AML-193 (cell line): ENCODE measurements at places on chromosomes 5 and 9.
A peak's percentile ranks its signal among the peaks of the same experiment; 100 is the strongest.

DNA sequence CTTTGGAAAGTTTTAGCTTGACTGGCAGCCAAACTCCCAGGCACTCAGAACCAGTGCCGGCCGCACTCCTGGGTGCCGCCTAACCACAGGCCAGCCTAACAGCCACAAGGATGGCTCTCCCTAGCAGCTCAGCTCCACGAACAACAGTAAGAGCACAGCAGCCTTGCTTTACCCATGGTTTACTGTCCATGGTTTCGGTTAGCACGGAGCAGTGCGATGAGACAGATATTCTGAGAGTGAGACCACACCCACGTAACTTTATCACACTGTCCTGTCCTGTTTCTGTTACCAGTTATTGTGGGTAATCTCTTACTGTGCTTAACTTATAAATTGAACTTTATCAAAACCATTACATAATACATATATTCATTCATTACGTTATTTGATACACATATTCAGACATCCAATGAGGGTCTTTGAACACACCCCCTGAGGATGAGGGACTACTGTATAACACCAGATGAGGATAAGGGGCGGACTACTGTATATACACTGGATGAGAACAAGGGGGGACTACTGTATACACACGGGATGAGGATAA, 12.4 kb downstream of the CLPTM1L start:
- DNase-seq, result no peak

GRCh38 chr5:134008266-134008749, 3.5 kb upstream of the VDAC1 start:
- DNase-seq, result no peak

DNA sequence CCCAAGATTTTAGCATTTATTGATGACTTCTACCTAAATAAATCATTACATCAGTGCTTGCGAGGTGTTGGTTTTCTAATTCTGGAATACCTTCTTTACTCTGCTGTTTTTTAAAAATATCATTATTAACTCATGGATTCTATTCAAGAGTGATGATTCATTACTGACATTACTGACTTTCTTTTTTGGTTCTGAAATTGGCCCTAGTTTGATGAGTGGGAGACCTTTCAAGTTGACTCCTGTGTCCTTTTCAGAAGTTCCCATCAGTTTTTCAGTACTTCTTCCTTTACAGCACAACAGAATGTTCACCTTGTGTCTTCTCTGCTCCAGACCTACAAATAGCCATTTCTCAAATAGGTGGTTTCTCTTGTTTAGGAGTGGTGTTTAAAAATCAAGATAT, 114.1 kb downstream of the PCSK5 start:
- DNase-seq, result no peak

DNA sequence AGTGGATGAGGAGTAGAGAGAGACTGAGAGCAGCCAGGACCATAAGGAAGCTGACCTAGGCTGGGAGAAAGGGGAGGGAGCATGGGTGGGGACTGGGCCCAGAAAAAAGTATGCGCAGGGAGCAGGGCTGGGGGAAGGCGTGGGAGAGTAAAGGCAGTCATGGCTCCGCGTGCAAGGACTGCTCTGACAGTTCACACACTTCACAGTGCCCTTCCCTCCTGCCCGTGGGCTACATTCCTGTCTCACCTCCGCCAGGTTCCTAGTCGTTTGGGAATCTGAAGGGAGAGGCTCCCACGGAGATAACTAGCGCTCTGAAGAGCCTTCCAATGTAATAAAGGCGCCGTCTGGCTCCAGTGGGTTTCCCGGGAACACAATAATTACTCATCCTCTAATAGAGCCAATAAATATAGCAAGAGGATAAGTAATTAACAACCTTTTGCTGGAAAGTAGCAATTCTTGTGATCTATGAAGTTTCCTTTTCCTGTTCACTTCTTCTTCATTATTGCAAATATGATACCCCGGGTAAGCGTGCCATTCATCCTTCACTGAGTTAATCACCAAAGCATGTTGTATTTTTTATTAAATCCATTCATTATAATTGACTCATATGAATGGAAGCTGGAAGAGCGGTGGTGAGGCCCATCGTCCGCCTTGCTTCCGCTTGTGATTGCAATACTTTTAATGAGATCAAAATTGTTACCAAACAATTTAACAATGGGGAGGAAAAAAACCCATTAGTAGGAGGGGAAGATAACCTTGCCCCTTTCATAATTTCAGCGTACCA, 39.3 kb downstream of the TTLL11 start:
- no peak for DNase-seq

DNA sequence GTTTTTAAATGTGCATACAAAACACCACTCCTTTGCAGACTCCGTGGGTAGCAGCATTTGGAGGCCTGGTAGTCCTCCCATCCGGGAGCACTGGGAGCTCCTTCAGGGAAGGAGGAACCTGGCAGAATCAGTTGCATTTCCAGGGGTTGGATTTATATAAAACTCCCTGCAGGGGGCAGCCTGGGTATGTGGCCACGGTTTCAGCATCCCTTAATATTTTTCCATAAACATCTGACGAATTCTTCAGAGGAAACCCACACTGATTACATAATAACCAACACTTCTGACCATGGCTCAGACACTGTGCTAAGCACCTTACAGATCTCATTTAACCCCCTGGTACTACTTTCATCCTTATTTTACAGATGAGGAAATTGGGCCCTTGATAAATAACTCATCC, 6.1 kb upstream of the AFAP1L1 start:
- peak; percentile 37 for DNase-seq

GRCh38 chr5:31516802-31517201, 15.1 kb downstream of the DROSHA start:
- peak; percentile 17 for DNase-seq

DNA sequence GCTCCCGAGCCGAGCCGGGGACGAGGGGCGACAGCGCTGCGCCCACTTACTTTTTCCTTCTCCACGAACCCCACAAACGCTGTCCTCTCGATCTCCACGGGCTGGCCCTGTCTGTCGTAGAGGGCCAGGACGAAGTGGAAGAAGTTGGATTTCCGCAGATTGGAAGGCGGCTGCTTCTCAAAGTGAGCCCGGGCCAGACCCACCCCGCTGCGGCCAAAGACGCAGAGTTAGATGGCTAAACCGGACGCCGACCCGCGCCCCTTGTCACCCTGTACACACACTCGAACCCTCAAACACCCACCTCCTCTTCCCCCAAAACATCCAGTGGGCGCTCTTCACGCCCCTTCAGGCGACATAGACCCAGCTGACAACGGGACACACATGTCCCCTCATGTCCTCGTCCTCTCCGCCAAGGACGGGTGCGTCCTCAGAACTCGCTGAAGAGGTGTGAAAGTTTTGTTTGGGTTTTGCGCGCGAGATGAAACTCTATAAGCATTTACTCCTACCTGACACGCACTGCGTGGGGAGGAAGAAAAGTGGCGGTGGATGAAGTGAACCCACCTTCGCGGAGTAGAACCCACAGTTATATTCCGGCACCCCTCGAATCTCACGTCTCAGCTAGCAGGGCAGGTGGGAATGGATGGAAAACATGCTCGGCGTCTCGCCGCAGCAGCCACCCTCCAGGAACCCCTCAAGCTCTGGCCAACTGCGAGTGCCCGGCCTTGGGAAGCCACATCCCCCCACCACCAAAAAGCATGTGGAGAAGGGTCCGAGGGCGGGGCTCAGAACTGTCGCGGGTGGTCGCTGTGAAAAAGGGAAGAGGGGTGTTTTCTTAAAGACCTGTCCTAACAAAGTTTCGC, 2.6 kb downstream of the EBF1 start:
- no peak for DNase-seq

DNA sequence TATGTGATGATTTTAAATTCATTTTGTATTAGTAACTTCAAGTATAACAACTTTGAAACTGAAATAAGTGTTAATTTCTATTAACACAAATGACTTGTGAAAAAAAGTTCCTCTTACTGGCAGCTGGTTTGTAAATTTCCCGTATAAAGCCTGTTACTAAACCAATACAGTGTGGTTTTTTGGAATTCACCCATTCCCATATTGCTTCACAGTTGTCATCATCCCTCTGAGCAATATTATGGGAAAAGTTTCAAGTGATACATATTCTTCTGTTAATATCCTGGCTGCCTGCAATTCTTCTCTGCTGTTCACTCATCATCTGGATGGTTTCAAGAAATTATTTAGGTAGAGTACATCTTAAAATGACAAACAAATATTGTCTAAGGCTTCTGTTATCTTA, 1185.1 kb upstream of the C9orf72 start:
- no peak for DNase-seq

- DNase-seq, result no peak
These were observed 14.5 kb downstream of the FKTN start for GRCh38 chr9:105572455-105572854.
